ENCODE measurements at places on chromosomes 4 and X.

DNA sequence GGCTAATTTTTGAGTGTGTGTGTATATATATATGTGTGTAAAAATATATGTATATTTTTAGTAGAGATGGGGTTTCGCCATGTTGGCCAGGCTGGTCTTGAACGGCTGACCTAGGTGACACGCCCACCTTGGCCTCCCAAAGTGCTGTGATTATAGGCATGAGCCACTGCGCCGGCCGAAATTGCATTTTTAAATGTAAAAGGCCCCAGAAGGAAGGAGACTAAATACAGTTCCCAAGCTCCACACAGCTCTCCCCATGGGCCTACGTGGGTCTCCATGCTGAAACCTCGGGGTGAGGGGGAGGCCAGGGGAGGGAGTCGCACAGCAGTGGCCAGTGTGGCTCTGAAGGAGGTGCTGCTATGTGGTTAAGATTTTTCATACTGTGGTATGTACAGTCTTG lies 12.8 kb upstream of the CDKN2AIP start:
- DNase-seq, result no peak

DNA sequence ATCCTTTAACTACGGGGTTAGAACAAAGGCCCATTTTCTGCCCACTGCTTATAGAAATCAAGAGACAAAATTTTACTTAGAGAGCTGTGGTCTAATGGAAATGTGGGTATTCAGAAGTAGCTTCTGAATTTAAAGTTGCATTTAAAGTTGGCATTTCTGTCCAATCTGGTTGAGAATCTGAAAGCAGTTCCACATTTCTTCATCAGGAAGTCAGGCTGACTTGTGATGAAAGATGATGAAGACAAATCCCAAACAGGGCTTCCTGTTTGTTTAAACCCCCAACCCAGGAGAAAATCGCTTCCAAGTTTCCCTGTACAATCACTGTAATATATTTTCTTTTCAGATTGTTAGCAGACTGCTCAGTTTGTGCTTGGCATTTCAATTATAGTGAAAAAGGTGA lies 345.3 kb downstream of the SPRY1 start:
- DNase-seq, result no peak

GRCh38 chr4:77022560-77023179 lies 53.1 kb downstream of the CCNI start:
- DNase-seq, result no peak

GRCh38 chr4:33931026-33931425 lies 2313.3 kb downstream of the ARAP2 start:
- DNase-seq, result no peak

GRCh38 chr4:11424000-11424399 lies 4.7 kb downstream of the HS3ST1 start:
- peak; percentile 13 for DNase-seq

DNA sequence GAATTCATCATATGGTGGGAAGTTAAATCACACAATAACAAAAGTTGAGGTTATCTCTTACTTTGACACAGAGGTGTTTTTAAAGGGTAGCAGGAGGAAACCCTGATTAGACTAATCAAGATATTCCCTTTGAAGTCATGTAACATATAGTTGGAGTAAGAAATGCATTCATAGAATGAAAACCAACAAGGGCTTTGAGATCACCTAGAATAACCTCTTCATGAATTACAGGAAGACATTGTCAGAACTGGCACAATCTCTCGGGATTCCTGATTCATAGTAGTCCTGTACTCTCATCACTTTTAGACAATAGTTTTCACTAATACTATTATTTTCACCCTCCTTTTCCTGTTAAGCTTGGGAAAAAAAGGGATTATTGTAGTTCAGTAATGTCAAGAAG lies 170.2 kb downstream of the PPP3CA start:
- DNase-seq, result no peak

- DNase-seq, result no peak
These were observed 162.4 kb upstream of the PRDX4 start for GRCh38 chrX:23504895-23505294.

DNA sequence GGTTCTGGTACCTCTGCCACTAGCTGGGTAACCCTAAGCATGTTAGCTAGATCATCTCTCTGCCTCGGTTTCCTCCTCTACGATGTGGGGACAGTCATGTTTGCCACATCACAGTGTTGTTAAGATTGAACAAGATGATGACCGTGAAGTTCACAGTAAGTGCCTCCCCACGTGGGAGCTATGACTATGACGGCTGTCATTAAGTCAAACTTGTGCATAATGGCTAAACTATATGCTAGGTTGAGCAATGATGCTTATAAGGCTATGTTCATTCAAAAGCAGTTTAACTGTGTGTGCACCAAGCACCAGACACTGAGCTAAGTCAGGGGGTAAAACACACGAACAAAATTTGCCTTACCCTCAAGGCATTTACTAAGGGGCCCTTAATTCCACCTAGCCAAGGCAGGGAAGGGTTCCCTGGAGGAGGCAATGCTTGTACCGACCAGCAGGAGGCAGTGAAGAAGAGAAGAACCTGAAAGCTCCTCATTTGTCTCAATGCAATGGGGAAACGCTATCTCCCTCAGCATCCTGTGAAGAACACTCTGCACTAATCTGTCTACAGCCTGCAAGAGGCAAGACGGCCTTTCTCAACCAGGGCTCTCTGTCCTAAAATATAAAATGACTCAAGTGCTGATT lies 52.9 kb downstream of the MAP7D2 start:
- DNase-seq, result no peak

DNA sequence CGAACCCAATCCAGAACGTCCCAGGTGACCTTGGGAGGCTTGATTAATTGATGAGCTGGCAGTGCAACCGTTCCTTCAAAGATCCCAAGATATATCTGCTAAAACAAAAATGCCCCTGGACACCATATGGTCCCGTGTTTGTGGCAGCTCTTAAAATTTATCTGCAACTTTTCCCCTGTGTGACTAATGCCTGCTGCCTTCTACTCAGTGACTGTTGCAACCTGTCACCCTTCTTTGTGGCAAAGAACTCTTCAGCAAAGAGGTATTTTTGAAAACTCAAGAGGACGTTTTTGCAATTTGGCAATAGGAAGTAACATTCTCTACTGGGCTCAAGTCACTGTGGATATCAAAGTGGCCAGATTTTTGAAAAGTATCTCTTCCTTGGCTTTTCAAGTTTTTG lies 75.8 kb upstream of the SOD3 start:
- DNase-seq, result no peak

DNA sequence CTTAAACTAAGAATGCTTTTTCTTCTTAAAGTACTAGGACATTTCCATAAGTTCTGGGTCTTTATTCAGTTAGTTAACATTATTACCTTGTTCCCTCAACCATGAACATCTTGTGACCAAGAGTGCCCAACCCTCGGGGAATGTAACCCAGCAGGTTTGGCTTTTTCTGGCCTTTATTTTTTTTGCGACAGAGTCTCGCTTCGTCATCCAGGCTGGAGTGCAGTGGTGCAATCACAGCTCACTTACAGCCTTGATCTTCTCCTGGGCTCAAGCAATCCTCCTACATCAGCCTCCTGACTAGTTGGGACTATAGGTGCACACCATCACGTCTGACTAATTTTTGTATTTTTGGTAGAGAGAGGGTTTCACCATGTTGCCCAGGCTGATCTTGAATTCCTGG lies 65.1 kb downstream of the USP11 start:
- no peak for DNase-seq

All from activated T-cell treated with anti-CD3 and anti-CD28 coated beads for 4 hours (primary cell).